Ascending aorta (tissue), 2 donors: ENCODE measurements at places on chromosomes 5 and 9.

DNA sequence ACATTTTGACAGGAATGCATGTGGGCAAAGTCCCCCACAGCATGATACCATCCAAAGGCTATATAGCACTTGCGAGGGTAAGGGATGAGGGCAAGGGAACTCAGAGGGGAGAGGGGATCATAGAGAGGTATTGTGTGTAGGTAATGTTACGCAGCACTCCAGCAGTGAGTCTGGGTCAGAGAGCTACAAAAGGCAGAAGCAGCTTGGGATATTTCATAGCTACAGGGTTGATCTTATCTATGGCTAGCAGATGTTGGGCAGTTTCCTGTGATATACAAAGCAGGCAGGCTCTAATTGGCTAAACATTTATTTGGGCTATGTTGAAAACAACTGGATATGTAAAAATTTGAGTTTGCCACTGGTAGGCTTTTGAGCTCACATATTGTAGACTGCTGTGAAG is 17.8 kb upstream of the SLCO4C1 start:
- H3K4me1 ChIP-seq = no peaks in the 10 kb centered on the region
- H3K27ac ChIP-seq = no peak overlapping the region
- H3K36me3 ChIP-seq = no peaks in the 10 kb centered on the region
- no peaks in the 10 kb centered on the region for H3K27me3 ChIP-seq

DNA sequence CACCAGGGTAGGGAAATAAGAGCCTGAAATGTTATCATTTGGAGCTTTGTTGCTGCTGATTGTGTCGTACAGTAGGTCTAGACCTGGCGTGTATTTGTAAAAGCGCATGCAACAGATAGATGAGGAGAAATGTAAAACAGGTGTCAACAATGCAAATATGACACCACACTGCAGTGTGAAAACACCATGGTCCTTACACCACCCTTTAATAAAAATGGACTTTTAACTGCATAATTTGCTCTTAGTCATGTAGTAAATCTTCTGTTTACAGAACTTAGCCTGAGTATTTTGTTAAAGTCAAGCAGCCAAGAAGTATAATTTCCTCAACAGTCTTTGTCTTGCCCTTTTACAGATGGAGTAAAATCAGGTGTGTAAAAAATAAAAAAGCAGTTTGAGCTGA is 13.9 kb downstream of the PCBD2 start:
- H3K27me3 ChIP-seq = no peaks in the 10 kb centered on the region
- H3K36me3 ChIP-seq = peaks cover 40% of the 10 kb centered on the region
- H3K4me1 ChIP-seq = no peaks in the 10 kb centered on the region
- H3K27ac ChIP-seq = no peak overlapping the region
- no peak overlapping the region for H3K4me3 ChIP-seq

DNA sequence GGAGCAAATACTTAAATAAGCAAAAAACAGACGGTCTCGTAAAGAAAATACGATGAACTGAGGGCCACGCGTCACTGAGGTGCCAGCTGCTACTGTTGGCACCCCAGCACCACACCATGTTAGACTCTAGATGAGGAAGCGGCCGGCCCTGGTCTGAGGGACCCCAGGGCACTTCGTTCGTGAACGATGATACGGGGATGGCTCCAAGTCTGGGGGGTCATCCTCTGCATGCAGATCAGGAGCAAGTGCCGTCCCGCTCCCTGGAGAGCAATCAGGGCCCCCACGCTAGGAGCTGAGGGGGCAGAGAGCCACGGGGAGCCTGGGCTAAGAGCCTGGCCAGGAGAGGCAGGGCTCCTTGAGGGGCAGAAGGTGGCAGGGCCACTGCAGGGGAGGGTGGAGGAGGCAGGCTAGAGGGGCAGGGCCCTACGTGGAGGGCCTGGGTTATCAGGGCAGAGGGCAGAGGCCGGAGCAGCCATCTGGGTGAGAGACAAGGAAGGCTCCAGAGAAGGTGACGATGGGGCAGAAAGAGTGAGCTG is 24.1 kb downstream of the SARDH start:
- no peak overlapping the region for H3K4me3 ChIP-seq
- no peak overlapping the region for H3K27ac ChIP-seq
- no peaks in the 10 kb centered on the region for H3K4me1 ChIP-seq
- no peak for DNase-seq
- no peaks in the 10 kb centered on the region for H3K36me3 ChIP-seq
- no peaks in the 10 kb centered on the region for H3K27me3 ChIP-seq

- no peaks in the 10 kb centered on the region for H3K36me3 ChIP-seq
- H3K4me3 ChIP-seq = no peak overlapping the region
- H3K27ac ChIP-seq = no peak overlapping the region
- no peaks in the 10 kb centered on the region for H3K27me3 ChIP-seq
These were observed 98.6 kb downstream of the YTHDC2 start for GRCh38 chr5:113612060-113612496.
